ENCODE measurements at places on chromosomes 2 and 18.

DNA sequence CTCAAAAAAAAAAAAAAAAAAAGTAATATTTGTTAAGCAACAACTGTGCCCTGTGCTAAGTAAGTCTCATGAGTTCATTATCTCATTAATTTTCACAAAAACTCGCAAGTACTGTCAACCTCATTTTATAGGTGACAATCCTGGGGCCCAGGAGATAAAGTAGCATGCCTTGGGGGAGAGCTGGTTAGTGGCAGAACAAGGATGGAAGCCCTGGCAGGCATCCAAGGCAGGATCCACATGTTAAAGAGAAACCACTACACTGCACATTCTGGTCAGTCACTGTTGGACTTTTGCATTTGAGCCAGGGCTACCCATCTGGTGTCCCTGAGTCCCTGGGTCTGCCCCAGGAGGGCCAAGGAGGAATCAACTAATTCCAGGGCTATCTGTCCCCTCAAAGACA lies 54.6 kb downstream of the ZFP36L2 start:
- no peak for DNase-seq

DNA sequence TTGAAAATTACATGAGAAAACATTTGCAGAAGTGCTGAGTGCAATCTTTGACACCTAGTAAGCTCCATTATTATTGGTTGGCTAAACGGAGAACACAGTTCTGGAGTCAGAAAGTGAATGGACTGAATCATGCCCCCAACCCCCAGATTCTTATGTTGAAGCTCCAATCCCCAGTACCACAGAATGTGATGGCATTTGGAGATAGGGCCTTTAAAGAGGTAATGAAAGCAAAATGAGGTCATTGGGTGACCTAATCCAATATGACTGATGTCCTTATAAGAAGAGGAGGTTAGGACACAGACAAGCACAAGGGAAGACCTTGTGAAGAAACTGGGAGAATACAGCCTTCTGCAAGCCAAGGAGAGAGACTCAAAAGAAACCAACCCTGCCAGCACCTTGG lies 200.9 kb upstream of the EPAS1 start:
- no peak for DNase-seq

DNA sequence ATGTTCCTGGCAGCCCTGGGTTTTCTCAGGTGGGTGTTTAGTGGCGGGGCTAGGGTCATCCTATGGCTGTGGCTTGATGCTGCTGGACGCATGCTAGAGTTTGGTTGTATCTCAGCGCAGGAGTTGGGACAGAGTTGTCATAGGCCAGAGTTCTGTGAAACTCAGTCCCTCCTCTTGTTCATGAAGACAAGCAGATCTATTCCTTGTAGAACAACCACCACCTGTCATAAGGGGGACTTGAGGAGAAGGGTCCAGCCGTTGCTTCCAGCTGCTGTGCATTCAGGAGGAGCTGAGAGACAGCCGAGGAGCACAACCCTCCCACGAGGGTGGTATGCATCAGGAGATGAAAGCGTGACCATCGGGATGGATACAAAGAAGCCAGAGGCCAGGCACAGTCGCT lies 26.4 kb downstream of the DCDC2C start:
- DNase-seq, result no peak

GRCh38 chr2:41895334-41895664 lies 152.5 kb upstream of the PKDCC start:
- DNase-seq, result no peak

DNA sequence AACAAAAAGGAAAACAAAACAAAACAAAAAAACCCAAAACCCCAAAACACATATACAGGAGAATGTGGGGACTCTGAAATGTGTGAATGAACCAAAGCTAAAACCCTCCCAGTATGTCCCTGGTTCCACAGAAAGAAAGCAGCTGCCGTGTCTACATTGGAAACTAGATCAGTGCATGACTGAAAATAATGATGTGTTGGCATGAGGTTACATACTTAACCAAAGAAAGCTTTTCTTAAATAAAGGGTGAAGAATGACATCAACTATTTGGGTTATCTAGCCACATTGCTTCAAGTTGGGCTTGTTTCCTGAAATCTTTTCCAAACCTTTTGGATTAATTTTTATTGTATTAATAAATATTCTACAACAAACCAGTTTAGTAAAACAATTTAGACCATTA lies 91.9 kb upstream of the FN1 start:
- DNase-seq, result no peak

GRCh38 chr2:229884775-229885699 lies 36.8 kb downstream of the TRIP12 start:
- DNase-seq, result no peak

GRCh38 chr2:195674491-195675221 lies 17.6 kb downstream of the SLC39A10 start:
- no peak for DNase-seq

DNA sequence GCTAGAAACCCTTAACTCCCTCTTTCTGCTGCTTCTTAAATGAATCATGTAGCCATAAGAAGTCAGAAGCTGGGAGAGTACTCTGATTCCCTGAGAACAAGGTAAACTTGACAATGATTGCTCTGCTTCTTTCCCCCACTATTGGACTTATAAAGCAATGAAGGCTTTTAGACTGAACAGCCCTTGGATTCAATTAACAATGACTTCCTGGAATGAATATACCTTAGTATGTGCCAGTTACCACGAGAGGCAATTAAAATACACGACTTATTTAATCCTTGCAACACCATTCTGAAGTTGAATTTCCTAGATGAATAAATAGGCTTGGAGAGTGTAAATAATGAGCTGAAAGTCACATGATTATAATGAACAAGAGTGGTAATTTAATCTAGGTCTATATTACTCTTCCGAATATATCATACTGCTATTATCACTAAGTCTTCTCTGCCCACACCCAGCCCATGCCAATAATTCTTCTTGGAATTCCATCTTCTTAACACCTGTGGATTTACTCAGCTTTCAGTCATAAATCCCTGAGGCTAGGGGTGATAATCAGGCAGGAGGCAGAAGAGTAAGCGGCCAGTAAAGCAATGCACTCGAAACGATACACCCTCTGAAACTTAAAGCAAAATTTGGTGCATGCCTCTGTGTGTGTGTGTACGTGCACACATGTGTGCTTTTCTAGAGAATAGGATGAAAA lies 170.2 kb downstream of the ATAD2B start:
- DNase-seq, result no peak
